ENCODE measurements at places on chromosomes 7 and 10.

- DNase-seq: no peak
Measured at GRCh38 chr10:23069019-23069815, 26.2 kb upstream of the MSRB2 start.

DNA sequence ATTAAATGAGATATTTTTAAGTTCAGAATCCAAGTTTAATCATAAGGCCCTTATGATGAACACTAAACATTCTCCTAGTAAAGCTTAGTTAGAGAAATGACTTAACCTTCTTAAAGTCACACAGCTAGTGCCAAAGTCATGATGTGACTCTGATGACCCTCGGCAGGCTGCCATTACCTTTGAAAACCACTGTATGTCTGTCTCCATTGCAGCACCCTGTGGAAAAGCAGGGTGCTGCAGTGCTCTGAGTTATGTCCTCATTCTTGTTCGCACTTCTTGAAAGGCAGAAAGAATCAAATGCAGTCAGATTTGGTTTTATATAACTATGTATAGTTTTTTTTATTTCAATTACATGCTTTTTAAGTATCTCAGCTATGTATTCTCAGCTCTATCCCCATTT, 105.0 kb downstream of the PHTF2 start:
- DNase-seq: no peak

- DNase-seq: no peak
Measured at GRCh38 chr10:118960157-118961090, 69.1 kb upstream of the NANOS1 start.

DNA sequence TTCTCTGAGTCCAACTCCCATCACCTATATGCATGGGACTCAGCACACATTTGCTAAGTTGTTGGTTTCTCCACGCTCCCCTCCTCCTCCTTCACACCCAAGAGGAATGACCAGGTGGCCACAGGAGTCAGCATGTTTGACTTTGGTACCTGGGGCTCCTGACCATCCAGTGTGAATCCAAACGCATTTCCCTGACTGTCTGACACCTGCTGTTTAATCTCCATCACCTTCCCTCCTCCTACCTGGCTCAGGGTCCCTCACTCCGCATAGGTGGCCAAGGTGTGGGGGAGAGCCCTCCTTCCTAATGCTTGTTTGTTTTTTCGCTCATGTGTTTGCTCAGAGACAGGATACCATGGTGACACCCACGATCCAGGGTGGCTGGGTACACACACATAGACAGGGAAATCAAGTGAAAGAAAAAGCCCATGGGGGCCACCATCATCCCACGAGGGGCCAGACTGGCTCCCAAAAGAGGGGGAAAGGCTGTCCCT, 194.9 kb downstream of the KCNMA1 start:
- DNase-seq: no peak

DNA sequence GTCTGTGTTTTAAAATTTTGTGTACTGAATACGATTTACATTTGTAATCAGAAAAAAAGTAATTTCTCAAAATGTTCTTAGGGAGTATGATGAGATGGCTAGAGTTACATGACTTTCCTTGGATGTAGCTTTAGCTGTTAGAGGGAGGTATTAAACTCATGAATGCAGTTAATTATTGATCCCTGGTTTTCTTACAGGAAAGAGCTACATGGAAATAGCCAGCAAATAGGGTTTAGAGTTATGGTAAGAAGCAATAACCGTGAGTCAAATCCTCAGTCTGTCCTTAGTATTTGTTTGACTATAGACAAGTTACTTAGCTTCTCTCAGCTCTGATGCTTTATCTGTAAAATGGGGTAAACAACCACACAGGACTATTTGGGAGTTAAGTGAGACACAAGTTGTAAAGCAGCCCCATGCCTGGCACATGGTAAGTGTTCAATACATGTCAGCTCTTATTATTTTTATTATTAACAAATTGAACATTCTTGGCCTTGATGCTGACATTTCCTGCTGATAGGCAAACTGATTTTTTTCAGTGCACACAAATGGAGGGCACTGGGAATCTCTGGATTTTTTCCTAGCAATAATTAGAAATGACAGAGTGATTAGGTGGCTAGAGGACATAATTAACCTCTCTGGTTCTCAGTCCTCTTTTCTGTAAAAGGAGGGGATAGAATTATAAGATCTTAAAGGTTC, 204.5 kb upstream of the PHYHIPL start:
- no peak for DNase-seq

- DNase-seq: no peak
Measured at GRCh38 chr7:5528815-5529442, 105.3 kb upstream of the TNRC18 start.

GRCh38 chr10:88979153-88979562, 11.4 kb upstream of the FAS start:
- DNase-seq: no peak

GRCh38 chr7:30143748-30144251, 9.0 kb downstream of the MTURN start:
- DNase-seq: no peak

- no peak for DNase-seq
Measured at GRCh38 chr10:105925045-105925785, 1239.3 kb downstream of the SORCS1 start.

GRCh38 chr10:127310430-127310829, 114.0 kb upstream of the INSYN2A start:
- no peak for DNase-seq

Measured in CD14-positive monocyte (primary cell).